Osteoblast (primary cell): ENCODE measurements at places on chromosomes 7 and 10.

GRCh38 chr10:37535459-37536246 is 321.8 kb downstream of the ZNF248 start:
- DNase-seq: no peak

GRCh38 chr10:49571388-49571787 is 32.5 kb upstream of the ERCC6 start:
- peak; percentile 55 for DNase-seq

- peak; percentile 80 for DNase-seq
Observed at GRCh38 chr10:132332433-132332754, 401 bp downstream of the LRRC27 start.

DNA sequence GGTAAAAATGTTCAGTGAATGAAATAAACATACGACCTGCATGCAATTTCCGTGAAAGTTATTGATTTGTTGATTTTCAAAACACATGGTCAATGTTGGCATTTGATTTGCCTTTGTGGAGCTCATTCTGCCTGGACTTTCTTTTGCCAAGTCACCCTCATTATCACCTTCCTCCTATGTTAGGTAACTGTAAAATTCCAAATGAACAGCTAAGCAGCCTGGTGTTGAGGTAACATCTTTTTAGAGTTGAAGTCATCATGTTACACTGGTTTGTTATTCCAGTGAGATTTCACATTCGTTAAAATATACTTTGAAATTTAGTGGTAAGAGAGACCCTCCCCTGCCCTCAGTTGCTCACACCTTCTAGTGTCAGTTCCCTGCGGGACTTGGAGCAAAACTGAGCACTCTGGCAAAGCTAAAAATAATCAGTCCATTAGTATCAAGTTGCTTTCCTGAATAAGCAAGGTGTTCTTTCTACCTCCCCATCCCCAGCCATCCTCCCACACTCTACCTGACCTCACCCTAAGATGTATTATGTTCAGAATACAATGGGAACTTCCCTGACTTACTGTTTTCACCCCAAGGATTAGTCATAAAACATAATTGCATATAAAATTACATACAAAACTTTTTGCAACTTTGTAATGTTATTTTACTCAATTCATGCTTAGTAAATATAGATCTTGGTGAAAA is 283.3 kb upstream of the SEMA3A start:
- no peak for DNase-seq

DNA sequence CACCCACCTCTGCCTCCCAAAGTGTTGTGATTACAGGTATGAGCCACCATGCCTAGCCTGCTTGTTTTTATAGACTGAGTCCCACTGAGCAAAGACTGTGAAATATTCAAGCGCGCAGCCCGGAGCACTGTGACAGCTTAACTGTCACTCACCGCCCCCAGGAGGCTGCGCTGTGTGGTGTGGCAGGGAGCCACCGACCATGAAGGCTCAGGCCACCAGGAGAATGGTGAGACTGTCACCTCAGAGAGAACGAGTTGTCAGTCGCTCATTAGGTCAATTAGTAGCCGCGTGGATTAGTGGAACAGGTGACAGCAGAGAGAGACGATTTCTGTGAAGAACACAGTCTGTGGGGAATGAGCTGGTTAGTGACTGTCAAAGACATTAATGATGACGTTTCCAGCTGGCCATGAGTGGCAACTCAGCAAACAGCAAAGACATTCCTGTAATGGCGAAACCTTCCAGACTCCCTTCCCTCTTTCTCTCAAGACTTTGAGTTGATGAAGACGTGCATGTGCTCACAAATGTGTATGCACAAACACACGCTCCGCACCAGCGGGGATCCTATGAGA is 64.5 kb downstream of the CYCS start:
- no peak for DNase-seq

GRCh38 chr10:76939933-76940468 is 697.6 kb downstream of the KCNMA1 start:
- no peak for DNase-seq

DNA sequence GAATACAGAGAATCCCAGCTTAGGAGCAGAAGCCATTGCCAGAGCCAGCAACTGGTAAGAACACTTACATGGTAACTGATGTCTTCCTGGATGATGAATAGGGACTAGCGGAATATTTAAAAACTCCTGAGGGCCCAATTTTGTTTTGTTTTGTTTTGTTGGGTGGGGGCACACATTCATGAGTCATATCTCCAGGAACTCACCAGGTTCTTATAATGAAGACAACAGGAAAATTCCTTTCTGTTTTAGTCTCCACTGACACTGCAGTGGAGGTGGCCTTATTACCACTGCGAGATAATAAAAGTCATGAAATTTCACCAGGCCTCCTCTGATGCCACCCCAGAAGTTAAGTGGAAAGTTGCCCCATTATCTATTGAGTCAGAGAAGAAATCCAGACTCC is 6.6 kb upstream of the CUZD1 start:
- no peak for DNase-seq

DNA sequence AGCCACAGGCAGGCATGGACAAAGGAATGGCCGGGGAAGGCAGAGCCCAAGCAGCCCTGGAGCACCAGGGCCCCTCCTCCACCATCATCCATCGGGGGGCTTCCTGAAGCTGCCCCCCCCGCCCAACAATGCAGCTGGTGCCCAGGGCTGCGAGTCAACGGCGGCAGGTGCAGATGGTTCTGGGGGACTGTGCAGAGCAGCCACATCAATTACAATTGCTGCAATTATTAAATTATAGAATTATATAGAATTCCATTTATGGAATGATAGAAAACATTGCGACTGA is 28.3 kb downstream of the EBF3 start:
- DNase-seq: no peak
